ENCODE measurements at places on chromosomes 7 and 10.

DNA sequence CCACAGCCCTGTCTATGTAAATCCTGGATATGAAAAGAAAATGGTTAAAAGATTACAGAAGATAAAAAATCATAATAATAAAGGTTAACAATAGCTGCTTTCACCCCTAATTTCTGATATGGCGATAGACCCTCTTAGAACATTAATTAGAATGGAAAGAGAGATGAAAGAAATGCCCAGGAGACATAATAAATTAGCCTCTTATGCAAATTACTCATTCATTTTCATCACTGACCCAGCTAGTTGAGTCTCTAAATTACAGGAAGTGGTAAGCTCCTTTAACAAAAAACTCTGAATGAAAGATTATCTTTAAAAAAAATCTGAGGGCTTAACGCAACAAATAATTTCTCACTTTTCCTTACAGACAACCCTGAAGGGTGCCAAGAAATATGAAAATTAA lies 12.4 kb downstream of the GFRA1 start:
- no peak for DNase-seq

DNA sequence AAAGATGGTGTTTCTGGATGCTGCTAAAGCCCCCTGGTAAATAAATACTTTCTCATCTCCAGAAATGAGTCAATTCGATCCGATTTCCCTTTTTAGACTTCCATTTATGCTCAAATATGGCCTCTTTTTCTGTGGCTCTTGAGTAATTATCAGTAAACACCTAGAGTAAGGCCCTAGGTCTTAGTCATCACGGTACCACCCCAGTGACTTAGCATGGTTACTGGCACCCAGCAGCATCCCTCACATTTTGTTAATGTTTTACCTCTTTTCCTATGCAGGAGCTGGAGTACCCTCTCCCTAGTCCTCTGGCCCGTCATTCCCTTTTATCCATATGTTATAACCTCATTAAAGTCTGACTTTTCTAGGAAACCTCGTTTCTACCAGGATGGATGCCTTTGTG lies 19.5 kb downstream of the CHN2 start:
- DNase-seq, result no peak

- DNase-seq, result no peak
Measured at GRCh38 chr10:76451911-76452310, 1020.5 kb downstream of the LRMDA start.

DNA sequence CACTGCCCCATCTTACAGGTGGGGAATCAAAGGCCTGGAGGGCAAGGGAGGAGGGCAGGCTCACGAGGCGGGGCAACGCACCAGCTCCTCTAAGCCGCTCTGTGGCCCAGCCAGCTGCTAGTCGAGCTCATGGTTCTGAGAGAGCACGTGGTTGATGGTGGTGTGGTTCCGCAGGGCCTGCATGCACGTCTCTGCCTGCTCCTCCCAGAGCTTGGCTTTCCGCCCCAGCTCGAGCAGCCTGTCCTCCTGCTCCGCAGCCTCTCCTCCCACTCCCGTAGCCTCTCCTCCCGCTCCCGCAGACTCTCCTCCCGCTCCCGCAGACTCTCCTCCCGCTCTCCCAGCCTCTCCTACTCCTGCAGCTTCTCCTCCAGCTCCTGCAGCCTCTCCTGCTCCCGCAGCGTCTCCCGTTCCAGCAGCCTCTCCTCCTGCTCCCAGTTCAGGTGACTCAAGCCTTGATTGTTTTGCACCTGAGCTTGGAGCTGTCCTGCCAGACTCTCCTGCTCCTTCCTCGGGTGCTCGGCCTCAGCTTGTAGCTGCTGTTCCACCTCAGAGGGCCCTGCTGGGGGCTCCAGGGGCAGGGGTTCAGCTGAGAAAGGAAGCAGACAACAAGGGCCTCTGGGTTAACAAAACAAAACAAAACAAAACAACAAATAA lies 19.1 kb upstream of the MTPAP start:
- no peak for DNase-seq

DNA sequence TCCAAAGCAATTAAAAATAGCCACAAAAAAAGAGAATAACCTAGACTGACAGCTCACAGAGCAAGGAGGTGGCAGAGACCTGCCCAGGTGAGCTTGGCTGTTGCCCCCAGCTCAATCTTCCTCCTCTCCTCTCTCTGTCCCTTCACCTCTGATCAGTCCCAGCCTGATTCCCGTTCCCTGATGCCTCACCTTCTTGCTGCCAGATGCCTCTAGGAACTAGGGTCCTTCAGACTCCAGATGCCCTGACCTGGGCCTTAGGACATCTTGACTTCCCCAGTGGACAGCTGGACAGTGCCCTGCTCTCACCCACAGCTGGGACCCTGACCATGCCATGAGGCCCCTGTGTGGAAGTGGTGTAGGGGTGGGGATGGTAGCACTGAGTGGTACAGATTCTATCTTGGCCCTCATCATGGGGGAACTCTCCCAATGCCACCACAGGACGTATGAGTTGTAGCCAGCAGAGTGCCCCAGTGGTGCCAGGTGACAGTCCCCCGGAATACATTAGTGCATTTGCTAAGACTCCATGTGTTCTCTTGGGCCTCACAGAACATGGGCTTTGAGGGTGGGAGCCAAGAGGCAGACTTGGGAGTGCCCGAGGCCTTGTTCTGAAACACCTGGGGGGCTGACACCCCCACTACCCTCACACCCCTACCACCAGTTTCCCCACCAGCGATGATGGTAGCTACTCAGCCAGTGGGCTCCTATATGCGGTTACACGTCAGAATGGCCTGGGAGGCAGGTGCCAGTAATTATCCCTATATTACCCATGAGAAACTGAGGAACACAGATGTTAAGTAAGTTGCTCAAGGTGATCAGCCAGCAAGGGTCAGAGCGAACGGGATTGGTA lies 2.0 kb downstream of the DEPP1 start:
- DNase-seq, result no peak

- DNase-seq, result no peak
Measured at GRCh38 chr7:32216759-32217158, 146.6 kb upstream of the PDE1C start.

- DNase-seq, result no peak
Measured at GRCh38 chr7:6533893-6534495, 17.3 kb downstream of the GRID2IP start.

DNA sequence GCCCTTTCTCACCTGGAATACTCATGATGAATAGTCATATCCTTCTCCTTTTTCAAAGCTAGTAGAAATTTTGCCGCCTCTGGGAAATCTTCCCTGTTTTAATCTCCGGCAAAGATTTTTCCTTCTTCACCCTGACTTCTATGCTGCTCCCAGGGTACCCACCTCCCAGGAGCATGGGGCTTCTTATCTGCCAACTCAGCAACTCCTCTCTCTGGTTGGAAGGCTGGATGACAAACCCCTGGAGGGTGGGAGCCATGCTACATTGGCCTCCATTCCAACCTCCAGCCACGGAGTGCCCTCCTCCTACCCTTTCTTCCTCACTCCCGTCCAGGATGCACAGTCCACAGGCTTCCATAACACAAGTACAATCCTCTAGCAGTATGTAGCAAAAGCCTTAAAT lies 19.9 kb downstream of the NEUROG3 start:
- no peak for DNase-seq

GRCh38 chr10:110218632-110219031 lies 11.2 kb downstream of the MXI1 start:
- DNase-seq, result no peak

DNA sequence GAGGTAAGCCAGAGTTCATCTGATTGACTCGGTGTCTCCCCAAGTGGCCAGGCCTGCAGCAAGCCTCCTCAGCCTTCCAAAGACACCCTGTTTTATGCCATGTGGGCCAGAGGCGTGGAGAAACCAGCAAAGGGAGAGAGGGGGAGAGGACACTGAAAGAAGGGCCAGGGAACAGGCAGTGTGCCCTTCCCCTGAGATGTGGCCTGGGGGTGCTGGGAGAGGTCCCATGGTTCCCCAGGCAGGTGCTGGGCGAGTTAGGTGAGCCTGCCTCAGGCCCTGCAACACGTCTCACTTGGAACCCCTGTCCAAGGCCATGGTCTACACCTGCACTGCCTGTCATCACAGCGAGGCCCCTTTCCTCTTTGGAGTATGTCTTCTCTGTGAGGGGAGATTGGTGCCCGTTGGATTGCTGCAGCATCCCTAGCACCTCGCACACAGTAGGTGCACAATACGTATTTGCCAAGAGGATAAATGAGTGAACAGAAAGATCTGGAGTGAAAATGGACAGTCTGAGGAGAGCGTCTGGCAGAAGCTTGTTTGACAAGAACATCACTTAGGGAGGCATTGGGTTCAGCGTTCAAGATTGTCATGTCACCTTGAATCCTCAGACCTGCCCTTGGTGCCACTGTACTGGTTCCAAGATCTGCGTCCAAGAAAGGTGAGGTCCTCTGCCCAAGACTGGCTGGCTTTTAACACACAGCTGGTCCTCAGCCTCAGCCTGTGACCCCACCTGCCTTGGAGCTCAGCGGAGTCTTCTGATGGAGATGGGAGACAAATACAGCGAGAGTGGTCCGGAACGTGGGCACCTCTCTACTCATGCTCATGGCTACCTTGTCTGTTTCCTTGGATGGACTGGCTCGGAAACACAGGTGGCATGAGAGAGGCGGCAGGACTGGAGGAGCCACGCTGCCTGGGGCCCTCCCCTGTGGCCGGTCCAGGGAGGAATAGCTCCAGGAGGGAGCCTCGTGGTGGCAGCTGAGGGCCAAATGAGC lies 39.8 kb upstream of the NUB1 start:
- no peak for DNase-seq

DNA sequence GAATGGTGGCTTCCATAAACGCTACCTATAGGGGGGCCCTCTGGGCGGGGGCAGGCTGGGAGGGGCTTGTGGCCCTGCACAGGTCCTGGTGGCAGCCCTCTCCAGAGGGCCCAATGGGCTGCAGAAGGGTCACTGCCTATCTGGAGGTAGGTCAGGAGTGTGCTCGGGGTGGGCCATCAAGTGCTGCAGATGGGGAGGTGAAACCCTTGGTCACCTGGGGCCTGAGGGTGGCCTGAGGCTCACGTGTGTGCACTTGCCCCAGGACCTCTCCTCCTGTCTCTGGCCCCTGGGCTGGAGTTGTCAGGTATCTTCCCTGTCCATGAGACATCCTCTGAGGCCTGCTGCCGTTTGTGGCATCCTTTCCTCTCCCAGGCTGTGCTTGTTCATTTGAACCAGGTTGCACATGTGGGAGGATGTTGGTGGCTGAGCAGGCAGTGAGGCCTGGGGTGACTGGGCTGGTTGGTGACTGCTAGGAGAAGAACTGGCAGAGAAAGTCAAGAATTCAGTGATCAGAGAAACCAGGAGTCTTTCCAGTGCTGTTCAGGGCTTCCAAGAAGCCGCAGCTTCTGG lies 21.1 kb upstream of the SH2D4B start:
- DNase-seq, result no peak

- DNase-seq, result no peak
Measured at GRCh38 chr10:98460837-98461499, 14.2 kb upstream of the HPS1 start.

All from stimulated activated CD4-positive, alpha-beta T cell treated with anti-CD3 and anti-CD28 coated beads, Interleukin-1b, Interleukin-23, amount 100 ng/mL, for 1 hour (primary cell).